ENCODE measurements at places on chromosomes 5 and 9.

DNA sequence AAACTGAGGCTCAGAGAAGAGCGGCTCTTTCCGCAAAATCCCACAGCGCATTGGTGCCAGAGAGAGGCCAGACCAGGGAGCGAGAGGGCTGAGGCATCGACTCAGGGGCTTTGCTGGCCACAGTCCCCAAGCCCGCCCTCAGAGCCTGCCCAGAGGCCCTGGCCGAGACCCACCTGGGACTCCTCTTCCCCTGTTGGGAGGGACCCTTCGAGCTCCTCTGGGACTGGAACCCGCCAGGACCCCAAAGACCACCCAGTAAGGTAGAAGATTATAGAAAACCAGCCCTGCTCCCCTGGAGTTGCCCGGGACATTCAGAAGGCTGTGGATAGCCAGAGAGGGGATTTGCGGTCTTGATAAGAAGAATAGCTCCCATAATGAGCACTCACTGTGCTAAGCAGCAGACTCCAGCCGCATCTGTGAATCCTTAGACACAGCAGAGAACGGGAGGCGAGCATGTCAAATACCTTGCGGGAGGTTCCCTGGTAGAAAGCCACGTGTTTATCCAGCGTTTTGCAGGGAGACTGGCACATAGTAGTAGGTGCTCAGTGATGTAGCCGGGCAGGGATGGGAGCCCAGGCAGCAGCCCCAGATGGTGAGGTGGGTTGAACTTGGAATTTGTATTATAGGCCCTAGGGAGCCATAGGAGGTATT lies 651 bp upstream of the AK1 start:
- no peak for DNase-seq

GRCh38 chr5:142296914-142297417 lies 27.9 kb downstream of the SPRY4 start:
- no peak for DNase-seq

DNA sequence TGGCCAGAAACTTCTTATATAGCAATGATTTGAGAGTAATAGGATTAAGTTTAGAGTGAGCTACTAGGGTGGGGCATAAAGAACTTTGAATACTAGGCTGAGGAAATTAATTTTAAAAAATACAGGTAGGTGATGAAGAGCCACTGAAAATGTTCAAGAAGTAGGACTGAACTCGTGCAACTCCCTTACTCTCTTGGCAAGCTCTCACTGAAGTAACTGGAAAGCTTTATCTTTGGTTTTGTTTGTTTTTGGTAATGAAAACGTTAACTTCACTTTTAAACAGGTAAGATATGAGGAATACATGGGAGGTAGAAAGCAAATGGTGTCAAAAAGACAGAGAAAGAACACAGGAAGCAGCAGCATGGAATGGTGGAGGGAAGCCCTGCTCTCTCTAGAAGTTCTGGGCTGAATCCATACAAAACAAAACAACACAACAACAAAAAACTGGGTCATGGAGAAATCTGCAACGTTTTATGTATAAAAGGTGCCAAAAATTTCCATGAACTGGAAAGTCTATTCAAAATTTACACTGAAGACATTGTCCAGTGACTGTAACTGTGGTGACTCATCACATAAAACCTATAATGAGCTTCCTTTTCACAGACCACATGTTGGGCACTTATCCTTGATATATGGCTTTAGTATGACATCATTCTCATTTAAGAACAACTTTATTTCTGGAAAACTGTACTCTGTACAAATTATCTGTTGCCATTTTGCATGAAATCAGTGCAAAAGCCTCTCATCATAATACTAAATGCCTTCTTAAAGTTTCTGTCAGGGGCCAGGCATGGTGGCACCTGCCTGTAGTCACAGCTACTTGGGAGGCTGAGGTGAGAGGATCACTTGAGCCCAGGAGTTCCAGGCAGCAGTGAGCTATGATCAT lies 91.2 kb upstream of the CHD1 start:
- no peak for DNase-seq

DNA sequence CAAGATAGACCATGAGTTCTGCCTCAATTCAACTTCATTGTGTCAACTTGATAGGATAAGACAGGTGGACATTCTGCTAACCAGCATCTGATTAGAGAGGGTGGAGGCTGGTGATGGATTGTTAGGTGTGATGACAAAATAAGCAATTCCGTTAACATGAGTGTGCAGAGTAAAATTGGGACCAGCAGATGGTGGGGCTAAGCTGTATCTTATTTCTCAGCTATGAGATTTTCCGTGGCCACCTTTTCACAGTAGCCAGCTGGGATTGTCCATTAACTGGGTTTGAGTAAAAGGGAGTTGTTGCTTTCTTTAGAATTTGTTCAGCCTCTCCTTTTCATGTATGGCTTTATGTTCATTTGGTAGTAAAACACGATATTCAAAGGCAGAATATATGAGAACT lies 28.8 kb upstream of the TAL2 start:
- DNase-seq = no peak

DNA sequence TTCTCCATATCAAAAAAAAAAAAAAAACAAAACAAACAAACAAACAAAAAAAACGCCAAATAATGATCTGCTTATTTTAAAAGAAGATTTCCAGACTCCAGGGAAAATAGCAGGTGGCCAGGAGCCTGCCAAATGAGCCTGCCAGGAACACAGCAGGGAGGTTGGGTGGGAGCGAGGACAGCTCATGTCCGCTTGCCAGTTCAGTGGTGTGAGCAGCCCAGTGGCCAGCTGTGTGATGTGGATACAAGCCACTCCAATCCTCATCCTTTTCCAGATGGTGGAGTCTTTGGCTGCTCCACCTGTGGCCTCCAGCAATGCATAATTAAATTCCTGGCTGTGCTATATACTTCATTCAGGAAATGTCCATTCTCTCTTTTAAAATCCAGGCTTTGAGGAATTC lies 1025.1 kb upstream of the C9orf72 start:
- DNase-seq = no peak

DNA sequence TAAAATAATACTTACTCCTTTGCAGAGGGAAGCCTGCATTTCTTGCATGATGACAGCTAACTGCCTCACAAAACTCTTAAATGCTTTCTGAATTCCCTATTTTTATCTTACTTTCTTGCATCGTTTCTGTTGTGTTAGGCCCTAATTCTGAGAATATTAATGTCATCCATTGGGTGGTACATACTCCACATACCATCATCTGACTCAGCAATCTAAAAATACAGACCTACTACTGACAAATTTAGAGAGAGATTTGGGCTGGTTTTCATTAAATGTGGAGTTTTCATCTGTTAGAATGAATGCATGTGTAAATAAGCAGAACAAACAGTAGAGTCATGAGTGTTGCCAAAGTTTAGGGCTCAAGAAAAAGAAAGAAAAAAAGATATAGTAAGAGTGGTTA lies 26.5 kb upstream of the KCNN2 start:
- DNase-seq = no peak

- no peak for DNase-seq
These were observed 19.4 kb downstream of the ENHO start for GRCh38 chr9:34503406-34503805.

- DNase-seq = peak; percentile 33
These were observed 2.3 kb upstream of the ZNF782 start for GRCh38 chr9:96856363-96857286.

GRCh38 chr9:4356306-4356705 lies 56.4 kb upstream of the GLIS3 start:
- no peak for DNase-seq

- no peak for DNase-seq
These were observed 69.8 kb downstream of the CMYA5 start for GRCh38 chr5:79759436-79759835.

GRCh38 chr5:37197340-37198050 lies 51.7 kb downstream of the CPLANE1 start:
- no peak for DNase-seq

DNA sequence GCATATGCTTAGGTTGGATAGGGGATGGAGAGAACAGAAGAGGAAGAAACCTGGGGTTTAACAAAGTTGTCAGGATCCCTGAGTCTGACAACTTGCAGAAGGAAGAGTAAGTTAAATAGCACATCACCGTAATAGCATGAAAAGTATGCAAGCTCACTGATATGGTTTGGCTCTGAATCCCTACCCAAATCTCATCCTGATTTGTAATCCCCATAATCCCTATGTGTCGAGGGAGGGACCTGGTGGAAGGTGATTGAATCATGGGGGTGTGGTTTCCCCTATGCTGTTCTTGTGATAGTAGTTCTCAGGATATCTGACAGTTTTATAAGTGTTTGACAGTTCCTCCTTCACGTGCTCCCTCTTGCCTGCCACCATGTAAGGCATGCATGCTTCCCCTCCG lies 193.3 kb downstream of the PSAT1 start:
- no peak for DNase-seq

DNA sequence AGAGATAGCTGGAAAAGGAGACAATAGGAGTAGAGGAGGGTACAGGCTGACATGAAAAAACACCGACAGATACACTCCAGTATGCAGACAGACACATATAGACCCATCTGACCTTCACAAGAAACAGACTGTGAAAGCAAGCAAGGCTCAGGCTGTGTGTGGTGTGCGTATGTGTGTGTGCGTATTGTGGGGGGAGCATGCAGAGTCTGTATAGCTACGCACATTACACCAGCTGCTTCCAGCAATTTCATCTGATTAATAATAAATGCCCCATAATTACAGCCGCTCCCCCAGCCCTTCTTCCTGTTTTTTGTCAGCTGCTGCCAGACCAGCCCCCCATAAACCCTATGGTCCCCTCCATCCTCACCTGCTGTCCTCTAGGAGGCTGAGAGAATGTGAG lies 6.7 kb downstream of the CNTFR start:
- no peak for DNase-seq

DNA sequence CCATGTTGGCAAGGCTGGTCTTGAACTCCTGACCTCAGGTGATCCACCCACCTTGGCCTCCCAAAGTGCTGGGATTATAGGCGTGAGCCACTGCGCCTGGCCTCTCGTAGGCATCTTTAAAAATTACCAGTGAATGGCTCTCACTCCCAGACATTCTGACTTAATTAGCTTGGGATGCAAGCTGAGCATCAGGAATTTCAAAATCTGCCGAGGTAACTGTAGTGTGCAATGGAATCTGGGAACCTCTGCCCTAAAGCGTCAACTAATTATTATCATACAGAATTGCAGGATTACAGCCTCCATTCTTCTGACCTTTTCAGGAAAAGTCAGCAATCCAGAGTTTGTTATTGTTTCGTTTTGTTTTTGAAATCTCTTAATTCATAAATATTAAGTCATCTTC lies 213.4 kb upstream of the DMAC1 start:
- no peak for DNase-seq

DNA sequence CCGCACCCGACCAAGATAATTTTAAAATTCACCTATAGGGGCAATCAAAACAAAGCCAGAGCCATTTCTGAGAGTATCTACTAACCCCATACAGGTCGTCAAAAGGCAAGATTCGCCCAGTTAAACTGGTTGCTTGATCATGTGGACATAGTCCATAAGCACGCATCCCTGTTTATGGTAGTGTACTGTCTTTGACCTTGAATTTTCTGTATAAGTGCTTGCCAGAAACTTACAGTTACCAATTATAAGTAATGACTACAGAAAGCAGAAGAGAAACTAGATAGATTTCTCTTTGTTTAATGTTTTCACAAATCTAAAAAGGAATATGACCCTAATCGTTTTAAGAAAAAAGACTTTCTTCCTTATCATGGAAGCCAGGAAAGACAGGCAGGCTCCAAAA lies 25.6 kb downstream of the SLC31A1 start:
- DNase-seq = no peak

GRCh38 chr9:68738358-68738757 lies 33.3 kb downstream of the PIP5K1B start:
- DNase-seq = no peak

GRCh38 chr9:33881635-33882034 lies 64.7 kb downstream of the UBE2R2 start:
- DNase-seq = no peak

- DNase-seq = no peak
These were observed 54.2 kb upstream of the BASP1 start for GRCh38 chr5:17163221-17163620.

GRCh38 chr9:99833735-99834134 lies 12.1 kb downstream of the NR4A3 start:
- DNase-seq = no peak

GRCh38 chr5:1374679-1375055 lies 29.8 kb upstream of the CLPTM1L start:
- no peak for DNase-seq

- no peak for DNase-seq
These were observed 198.9 kb downstream of the ENC1 start for GRCh38 chr5:74441616-74442015.

DNA sequence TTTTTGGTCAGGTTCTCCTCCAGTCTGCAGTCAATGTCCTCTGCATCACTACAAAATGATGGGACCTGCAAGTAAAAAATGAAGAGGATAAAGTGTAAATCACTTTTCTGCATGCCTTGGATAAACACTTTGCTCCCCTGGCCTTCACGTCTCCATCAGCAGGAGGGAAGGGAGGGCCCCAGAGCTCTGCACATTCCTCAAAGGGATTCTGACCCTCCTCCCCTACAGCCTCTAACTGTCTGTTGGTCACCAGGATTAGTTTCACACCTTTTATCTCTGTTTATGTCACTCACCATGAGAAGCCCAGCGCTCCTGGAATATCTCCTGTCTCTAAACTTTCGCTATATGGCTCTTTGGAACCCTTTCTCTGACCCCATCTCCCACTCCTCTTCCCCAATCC lies 103.3 kb downstream of the SVEP1 start:
- DNase-seq = no peak

DNA sequence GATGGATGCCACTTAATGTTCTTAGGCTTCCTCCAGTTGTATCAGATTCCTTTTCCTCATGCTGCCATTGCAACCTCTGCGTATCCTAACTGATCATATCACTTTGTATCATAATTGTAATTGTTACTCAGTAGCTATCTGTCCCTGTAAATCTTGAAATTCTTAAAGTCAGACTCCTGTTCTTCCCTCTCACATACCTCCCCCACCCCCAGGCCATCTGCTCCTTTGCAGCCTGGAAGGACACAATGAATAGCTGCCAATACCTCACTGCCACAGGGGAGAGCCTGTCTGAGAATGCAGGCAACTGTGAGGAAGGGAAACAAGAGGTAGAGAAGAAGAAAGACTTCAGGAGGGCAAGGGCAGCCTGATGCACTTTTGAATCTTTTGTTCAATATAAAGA lies 228.5 kb downstream of the ENC1 start:
- no peak for DNase-seq

- DNase-seq = no peak
These were observed 664 bp upstream of the RAB3C start for GRCh38 chr5:58582019-58582802.

DNA sequence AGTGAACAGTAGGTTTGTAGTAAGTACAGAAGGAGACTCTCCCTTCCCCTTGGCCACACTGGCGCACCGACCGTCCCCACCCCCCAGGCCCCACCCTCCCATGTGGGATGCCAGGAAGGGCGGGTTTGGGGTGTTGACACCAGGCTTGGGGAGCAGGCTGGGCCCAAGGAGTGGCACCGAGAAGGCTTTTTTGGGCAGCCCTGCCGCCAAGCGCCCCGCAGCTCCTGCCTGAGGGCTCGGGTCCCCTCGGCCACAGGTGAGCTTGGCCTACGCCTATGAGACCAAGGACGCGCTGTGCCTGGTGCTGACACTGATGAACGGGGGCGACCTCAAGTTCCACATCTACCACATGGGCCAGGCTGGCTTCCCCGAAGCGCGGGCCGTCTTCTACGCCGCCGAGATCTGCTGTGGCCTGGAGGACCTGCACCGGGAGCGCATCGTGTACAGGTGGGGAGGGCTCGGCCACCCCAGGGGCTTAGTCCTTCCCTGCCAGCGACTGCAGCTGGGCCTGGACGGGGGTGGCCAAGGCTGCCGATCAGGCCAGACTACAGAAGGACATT lies 7.3 kb downstream of the GRK6 start:
- no peak for DNase-seq

- peak; percentile 29 for DNase-seq
These were observed 530 bp downstream of the TMEFF1 start for GRCh38 chr9:100473276-100474081.

GRCh38 chr5:148957591-148958202 lies 105.2 kb downstream of the SH3TC2 start:
- DNase-seq = peak; percentile 5
